ENCODE measurements at places on chromosomes 5 and 9.
A peak's percentile ranks its signal among the peaks of the same experiment; 100 is the strongest.

GRCh38 chr5:167573370-167574127 lies 717.9 kb upstream of the WWC1 start:
- DNase-seq: peak; percentile 60

DNA sequence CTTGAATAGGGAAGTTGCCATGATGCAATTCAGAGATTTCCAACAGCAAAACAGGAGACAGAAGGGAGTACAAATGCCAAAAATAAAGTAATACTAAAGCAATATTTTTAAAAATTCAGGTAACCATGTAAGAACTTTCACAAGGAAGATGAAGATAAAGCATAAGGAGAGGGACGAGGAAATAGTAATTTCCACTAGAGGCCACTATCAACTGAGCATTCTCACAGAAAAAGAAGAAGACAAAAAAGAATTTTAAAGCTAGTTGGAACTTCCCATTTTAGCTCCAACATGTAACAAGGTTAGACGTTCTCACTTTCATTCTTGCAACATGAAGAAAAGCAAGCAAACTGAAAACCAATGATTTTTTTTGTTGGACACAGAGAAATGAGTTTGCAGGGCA lies 779.9 kb upstream of the CDH6 start:
- no peak for DNase-seq

DNA sequence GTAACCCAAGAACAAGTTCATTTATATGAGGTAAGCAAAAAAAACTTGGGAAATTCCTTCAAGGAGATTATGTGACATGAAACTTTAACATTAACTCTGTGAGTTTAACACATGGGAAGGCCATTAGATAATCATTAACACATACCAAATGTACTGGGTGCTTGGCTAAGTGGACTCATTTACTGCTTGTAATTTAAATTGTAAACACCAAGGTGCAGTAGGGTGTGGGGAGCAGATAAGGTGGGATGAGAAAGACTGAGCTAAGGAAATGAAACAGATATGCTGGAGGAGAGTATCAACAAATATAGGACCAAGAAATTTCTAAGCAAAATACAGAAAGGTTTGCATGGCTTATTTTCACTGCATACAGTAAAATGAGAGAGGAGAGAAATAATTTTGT lies 2384.8 kb upstream of the ACO1 start:
- no peak for DNase-seq

GRCh38 chr5:120919017-120919416 lies 454.9 kb downstream of the PRR16 start:
- no peak for DNase-seq

- no peak for DNase-seq
Observed at GRCh38 chr9:87729246-87729645, 3.3 kb downstream of the CTSL start.

DNA sequence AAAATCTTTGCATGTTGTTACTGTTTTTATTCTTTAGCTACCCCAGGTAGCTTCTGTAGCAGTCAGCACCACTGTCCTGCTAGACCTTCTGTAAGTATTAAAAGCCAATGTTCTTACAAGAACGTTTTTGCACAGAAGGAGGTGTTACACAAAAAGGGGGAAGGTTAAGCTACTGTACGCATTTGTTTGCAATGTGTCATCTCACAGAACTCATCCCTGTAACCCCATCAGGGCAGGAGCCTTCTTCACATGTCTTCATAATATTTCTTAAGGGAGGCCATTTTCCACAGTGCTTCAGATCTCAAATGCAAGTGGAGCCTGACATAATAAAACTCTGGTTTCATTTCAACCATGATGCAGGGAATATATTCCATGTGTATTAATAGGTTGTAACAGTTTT lies 67.9 kb downstream of the OSMR start:
- no peak for DNase-seq

- DNase-seq: no peak
Observed at GRCh38 chr5:65482296-65482735, 596 bp upstream of the ADAMTS6 start.

DNA sequence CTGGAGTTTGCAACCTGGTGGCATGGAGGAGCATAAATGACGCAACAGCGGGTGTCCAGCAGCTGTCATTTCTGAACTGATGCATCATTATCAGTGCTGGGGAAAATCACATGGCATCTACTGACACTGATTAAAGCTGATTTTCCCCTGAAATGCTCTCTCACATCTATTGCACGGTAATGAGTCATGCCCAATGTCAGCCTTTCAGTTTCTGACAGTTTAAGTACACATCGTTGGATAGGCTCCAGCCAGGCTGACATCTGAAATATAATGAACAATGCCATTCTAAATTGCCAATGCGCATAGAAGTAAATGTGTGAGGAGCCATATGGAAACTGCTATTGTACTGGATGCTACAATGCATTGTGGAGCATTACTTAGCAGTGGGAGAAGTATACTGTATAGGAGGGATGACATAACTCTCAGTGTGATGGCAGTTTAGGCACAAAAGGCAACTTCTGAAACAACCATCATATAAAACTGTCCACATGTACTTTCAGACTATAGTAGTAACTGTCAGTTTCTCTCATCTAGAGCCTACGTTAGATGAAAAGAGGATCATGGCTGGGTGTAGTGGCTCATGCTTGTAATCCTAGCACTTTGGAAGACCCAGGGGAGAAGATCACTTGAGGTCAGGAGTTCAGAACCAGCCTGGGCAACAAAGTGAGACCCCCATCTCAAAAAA lies 389.3 kb upstream of the DMAC1 start:
- DNase-seq: no peak

GRCh38 chr9:89080193-89080592 lies 88.9 kb downstream of the S1PR3 start:
- DNase-seq: no peak

DNA sequence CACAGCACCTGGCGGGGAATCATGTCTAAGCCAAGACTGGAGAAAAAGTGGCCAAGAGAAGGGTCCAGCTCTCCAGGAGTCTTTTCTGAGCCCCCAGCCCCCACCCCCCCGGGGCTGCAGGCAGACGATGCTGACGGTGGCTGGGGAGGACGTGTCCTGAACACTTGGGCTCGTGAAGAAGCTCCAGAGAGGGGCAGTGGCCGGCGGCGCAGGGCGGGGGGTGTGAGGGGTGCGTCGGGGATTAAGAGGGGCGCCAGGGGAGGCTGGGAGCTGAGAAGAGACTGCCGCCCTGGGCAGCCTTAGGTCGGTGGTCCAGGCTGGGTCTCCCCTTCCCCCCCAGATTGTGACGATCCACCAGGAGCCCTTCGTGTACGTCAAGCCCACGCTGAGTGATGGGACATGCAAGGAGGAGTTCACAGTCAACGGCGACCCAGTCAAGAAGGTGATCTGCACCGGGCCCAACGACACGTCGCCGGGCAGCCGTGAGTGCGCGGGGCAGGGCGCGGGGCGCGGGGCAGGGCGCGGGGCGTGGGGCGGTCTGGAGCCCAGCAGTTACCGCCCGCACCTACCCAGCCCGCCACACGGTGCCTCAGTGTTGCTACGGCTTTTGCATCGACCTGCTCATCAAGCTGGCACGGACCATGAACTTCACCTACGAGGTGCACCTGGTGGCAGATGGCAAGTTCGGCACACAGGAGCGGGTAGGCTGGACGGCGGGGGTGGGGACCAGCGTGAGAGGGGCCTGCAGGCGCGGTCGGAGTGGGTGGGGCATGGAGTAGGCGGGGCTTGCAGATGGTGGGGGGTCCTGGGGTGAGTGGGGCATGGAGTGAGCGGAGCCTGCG lies 8.9 kb downstream of the LRRC26 start:
- DNase-seq: no peak

Measured in renal pelvis (tissue), 12 donors.